NCI-H2029 (cell line): ENCODE measurements at places on chromosomes 11 and 22.

DNA sequence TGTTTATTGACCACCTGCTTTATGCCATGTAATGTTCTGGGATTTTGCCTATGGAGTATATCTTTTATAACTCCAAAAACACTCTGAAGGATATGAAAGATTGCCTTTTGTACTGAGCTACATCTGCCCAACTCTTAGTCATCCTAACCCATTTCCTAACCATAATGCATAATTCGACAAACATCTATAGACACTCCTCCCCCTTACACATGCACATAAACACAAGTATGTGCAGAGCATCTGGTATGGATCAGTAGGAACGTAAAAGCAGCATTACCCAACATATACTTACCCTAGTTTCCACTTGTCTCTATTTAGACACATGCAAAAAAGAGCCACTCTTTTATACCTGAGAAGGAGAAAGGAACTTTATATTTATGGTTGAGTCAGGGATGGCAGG, 272.8 kb downstream of the FAM76B start:
- DNase-seq: no peak

- no peak for DNase-seq
Measured at GRCh38 chr22:27122574-27122973, 465.2 kb downstream of the MIAT start.

GRCh38 chr11:64564947-64565889, 25.8 kb upstream of the SLC22A12 start:
- DNase-seq: no peak

DNA sequence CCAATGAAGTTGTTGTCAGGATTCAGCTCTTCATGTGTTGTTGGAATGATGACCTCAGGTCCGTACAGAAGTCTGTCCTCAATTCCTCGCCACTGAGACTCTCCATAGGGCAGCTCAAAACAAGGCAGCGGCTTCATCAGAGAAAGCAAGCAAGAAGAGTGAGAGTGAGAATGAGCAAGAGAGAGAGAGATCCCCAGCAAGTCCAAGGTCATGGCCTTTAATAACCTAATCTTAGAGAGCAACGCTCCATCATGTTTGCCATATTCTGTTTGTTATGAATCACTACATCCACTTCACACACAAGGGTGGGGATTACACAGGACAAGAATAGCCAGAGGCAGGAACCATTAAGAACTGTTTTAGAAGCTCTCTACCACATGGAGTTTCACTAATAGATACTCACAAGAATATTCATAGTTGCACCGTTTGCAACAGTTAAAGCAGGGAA, 23.3 kb upstream of the MMP7 start:
- DNase-seq: no peak

DNA sequence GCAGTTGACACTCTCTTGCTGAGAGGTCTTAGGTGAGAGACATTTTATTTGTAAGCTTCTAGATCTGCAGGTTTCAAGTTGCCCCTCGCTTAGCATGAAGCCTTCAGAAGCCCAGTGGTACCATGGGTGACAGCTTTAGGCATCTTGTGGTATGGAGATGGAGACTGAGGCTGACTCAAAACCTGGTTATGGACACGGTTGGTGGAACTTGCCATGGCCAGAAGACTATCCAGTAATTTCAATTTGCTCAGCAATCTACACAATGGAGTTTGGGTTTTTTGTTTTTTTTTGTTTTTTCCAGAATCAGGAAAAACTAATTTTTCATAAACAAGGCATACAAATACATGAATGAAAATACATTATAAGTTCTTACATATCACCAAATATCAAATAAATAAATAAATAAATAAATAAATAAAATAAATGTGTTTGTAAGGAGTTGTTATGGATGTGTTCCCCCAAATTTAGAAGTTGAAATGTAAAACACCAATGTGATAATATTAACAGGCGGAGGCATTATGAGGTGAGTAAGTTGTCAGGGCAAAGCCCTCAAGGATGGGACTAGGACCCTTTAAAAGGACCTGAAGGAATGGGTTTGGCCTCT, 22.6 kb downstream of the ETS1 start:
- no peak for DNase-seq

DNA sequence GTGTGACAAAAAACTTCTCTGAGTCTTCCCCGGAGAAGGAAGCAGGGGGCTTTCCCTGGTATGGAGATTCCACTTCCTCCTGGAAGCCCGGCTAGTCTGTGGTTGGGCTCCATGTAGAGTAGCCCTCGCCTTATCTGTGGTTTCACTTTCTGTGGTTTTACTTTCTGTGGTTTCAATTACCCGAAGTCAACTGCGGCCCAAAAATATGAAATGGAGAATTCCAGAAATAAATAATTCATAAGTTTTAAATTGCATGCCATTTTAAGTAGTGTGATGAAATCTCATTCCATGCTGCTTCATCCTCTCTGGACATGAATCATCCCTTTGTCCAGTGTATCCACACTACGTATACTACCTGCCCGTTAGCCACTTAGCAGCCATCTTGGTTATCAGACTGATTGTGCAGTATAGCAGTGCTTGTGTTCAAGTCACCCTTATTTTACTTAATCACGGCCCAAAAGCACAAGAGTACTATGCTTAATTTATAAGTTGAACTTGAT, 275.0 kb upstream of the SESN3 start:
- DNase-seq: no peak

DNA sequence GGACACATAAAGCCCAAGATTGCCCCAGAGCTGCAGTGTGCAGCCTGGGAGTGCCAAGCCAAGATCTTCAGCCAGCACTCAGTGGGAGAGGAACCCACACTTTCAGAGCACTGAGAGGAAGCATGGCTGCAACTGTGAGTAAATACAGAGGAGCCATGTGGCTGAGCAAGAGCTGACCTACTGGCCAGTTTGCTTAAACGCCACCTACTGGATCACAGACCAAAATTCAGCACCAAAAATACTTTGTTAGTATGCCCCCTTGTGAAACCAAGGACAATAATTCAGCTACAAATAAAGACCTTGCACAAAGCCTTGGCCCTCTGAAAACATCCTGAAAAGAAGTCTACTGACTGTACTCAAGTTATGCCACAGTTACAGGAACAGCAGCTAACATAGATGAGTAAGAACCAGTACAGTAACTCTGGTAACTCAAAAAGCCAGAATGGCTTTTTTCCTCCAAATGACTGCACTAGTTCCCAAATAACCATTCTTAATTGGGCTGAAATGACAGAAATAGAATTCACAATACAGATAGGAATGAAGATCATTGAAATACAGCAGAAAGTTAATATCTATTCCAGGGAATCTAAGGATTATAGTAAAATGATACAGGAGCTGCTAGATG, 10.1 kb upstream of the OR4A15 start:
- no peak for DNase-seq

DNA sequence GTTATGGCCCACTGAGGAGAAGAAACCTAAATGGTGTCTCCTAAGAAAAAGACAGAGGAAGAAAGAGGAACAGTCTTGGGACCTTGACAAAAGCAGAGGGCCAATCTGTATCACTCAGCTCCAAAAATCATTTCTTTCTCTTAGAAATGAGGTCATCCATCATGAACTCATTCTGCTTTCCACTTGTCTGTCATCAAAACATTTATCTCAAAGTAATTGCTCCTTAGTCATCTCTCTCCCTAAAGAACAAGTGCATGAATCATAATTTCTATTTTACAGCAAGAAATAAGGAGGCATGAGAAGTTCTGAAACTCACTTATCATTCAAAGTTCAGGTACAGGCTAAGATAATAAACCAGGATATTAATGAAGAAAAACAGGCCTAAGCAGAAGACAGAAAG, 375.6 kb downstream of the KCNA4 start:
- DNase-seq: no peak

- DNase-seq: no peak
Measured at GRCh38 chr22:28909375-28909774, 26.0 kb downstream of the ZNRF3 start.

DNA sequence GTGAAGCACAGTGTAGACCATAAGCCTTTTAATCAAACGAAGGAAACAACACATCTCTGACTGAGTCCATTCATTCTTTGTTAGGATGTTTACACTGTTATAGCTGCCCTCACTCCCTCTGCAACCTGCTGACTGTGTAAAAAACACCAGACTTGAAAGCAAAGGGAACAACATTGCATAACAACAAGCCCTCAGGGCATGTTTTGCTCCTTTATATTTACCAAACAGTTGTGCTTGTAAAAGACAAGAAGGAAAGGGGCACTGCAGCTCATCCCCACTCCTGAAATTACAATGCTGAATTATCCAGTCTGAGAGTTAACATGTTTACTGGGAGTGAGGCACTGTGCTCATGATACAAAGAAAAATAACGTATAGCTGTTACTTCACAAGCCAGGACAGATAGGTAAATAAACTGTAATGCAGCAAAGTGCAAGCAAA, 46.4 kb downstream of the RAB30 start:
- peak; percentile 35 for DNase-seq

DNA sequence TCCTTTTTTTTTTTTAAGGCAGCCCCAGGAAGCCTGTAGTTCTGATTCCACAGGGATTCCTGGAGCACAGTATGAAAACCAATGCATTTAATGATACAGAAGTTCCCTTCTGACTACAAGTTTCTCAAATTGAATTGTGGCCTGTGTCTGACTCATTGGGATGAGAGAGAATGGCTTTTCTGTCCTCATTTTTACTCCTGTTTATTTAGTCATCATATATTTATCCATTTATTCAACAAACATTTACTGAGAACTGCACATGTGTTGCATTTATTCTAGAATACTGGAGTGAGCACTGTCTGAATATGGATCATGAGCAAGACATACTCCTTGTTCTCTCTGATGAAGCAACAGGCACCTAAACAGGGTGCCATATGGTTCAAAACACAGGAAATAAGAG, 231.2 kb downstream of the NTM start:
- no peak for DNase-seq

GRCh38 chr22:43035250-43035649, 20.3 kb upstream of the PACSIN2 start:
- no peak for DNase-seq

DNA sequence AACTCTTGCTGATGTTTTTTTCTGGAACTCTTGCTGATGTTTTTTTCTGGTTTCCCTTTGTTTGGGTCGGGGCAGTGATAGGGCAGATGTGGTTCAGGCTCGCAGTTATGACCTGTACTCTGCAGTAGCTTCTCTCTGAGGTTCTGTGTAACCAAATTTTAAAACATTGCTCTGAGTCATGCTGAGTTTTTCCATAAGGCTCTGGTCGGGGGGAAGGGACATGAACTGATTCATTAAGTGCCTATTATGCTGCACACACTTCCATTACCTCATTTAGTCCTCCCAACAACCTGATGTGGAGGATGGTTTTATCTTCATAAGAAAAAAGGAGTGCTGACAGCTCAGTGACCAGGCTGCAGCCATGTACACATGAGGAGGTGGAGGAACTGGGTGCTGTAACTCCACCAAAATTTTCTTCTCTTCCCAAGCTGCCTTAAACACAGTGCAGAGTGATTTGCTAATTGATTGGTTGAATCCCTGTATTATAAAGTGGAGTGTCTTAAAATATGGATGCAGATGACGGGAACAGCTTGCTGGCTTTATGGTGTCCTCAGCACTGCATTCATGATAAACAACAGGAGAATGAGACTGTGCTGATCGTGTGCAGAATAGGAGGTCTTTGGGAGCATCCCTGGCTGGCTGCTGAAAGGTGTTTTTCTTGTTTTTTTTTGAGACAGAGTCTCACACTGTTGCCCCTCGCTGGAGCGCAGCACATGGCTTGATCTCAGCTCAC, 19.1 kb downstream of the TNRC6B start:
- no peak for DNase-seq

- no peak for DNase-seq
Measured at GRCh38 chr11:762421-763072, 14.7 kb downstream of the GATD1 start.

DNA sequence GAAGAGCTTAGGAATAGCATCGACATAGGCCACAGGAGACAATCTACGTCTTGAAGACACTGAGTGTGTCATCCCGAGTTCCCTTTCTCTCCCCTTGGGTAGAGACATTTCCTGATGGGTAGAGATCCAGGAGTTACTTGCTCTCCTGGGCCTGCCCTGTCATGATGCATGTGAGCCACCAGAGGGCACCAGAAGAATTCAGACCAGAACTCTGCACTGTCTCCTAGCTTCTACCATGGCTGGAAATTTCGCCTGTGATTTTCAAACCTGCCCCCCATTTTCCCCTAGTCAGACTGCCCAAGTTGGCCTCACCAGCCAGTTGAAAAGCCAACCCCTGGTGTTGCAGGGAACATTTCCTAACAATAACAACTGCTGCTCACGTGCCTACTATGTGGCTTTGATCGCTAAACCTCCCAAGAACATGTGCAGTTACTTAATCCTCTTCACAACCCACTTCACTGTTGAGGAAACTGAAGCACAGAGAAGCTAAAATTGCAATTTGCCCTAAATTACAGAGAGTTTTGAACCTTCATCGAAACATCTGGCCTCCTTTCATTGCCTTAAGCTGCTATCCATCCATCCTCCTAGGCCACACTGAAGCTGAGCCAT, 47.2 kb downstream of the C11orf58 start:
- peak; percentile 41 for DNase-seq

GRCh38 chr22:32661737-32662586, 139.5 kb upstream of the TIMP3 start:
- no peak for DNase-seq

DNA sequence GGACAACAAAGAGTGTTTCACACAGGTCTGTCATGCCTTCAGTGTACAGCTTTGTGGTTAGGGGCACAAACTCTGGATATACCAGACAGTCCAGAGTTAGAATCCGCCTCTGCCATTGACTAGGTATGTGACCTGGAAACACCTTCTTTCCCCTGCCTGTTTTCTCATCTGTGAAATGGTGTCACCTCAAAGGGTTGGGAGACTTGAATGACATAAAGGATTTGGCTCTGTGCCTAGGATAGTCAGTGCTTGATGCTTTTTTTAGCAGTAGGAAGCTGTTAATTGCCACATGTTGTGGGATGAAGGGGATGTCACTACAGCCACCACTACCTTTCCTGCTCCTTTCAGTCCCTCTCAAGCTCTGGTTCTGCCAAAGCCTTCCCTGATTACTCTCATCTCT, 17.4 kb upstream of the LRRC55 start:
- DNase-seq: peak; percentile 31

GRCh38 chr22:47292546-47293320, 530.3 kb downstream of the TBC1D22A start:
- DNase-seq: no peak

GRCh38 chr11:17063171-17064002, 14.1 kb downstream of the RPS13 start:
- peak; percentile 16 for DNase-seq

GRCh38 chr22:48187356-48187755, 1424.9 kb downstream of the TBC1D22A start:
- DNase-seq: no peak

DNA sequence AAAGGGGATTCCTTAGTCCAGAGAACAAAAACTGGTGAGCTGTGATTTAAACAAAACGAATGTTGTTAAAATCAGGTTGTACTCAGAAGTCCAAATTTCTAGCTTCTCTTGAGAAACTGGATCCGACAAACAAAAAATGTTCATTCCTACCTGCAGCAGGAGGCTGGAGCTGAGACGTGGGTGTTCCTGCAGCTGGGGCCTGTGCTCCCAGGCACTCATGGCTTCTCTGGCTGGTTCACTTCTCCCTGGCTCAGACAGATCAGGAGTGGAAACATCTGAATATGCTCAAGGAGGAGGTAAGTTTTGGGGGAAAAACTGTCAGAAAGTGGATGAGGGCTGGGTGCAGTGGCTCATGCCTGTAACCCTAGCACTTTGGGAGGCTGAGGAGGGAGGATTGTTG, 24.7 kb upstream of the PARVB start:
- no peak for DNase-seq

- no peak for DNase-seq
Measured at GRCh38 chr11:8375932-8376331, 112.3 kb upstream of the LMO1 start.
